SHP77 treated with DMSO at 0.1 percent for 48 hours (cell line): ENCODE measurements at places on chromosomes 12 and 14.

DNA sequence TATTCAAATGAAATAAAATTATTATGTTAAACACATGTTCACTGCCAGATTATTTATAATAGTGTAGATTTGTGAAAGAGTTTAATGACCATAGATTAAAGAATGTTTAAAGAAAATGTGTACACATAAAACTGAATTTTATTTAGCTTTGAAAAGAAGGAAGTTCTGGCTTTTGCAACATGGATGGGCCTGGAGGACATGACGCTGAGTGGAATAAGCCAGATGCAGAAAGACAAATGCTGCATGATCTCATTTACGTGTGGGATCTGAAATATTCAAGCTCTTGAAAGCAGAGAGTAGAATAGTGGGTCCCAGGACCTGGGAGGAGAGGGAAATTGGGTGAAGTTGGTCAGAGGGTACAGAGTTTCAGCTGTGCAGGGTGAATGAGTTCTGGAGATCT lies 1261.2 kb downstream of the TMEM121 start:
- DNase-seq: no peak

GRCh38 chr12:106227641-106228319 lies 20.0 kb downstream of the CKAP4 start:
- no peak for DNase-seq

GRCh38 chr14:97641827-97642226 lies 844.6 kb downstream of the VRK1 start:
- no peak for DNase-seq

- DNase-seq: no peak
Observed at GRCh38 chr12:19778797-19779196, 339.5 kb downstream of the AEBP2 start.

GRCh38 chr14:101534198-101534597 lies 27.1 kb upstream of the DIO3 start:
- DNase-seq: no peak

GRCh38 chr12:25195056-25195971 lies at the start of the genes DNAI7 and ETFRF1:
DNAI7 (minus strand) TSS chr12:25195160; CDS start chr12:25195078, 82 bp downstream.
ETFRF1 (plus strand) TSS chr12:25195237; CDS start chr12:25203957, 8,720 bp downstream.
- peak; percentile 95 for DNase-seq

DNA sequence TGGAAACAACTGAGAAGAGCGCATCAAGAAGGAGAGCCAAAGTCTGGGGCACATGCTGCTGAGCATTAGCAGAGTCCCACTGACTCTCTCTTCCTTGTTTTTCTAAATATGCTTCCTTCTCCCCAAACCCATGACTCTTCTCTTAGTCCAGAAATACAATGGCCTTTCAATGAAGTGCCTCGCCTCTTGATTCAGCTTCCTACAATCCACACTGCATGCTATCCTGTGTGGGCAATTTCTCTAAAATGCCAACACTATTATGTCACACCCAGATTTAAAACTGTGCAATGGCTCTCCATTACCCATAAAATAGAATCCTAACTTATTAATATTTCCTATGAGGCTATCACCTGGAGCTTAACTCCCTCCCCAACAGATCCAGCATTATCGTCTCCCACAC lies 198.6 kb downstream of the RPAP3 start:
- DNase-seq: no peak

DNA sequence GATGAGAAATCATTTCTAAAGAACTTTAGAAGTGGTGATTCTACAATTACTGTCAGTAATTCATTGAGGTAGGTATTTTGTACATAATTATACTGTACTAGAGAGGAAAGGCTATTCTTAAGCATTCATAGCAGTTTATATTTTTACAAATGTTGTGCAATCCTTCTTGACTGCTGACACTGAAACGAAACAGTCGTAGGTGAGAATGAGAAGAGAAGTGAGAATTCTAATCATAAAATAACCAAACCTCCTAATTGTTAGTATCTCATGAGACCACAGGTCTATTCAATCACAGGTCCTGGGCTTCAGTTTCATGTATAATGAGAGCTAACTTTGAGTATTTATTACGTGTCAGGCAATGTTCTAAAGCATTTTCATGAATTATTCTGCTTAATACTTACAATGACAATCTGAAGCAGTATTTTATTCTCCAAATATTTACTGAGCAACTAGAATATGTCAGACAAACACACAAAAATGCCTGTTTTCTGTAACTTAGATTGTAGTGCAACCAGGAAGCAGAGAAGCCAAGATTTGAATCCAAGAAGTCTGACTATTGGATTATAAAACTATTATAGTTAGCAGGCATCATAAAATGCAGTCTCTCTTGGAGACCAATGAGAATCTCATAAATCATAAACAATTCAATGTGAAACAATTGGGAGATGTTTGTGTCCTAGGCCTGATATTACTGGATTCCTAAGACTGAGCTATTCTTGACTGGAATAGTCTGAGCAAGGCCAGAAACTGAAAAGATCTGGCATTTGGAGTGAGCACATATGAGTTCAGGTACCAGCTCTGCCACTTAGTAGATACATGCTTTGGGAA lies 24.3 kb downstream of the RERG start:
- no peak for DNase-seq

DNA sequence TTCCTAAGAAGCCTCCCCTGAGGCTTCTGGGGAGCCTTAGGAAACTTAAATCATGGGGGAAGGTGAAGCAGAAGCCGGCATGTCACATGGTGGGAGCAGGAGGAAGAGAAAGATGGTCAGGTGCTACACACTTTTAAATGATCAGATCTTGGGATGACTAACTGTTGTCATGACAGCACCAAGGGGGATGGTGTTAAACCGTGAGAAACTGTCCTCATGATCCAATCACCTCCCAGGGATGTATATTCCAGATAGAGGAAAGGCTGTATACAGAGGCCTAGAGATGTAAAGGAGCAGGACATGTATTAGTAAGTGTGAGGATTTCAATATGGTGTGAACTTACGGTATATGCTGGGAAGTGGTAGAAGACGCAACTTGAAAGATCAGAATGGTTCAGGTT lies 121.1 kb downstream of the CAND1 start:
- no peak for DNase-seq

DNA sequence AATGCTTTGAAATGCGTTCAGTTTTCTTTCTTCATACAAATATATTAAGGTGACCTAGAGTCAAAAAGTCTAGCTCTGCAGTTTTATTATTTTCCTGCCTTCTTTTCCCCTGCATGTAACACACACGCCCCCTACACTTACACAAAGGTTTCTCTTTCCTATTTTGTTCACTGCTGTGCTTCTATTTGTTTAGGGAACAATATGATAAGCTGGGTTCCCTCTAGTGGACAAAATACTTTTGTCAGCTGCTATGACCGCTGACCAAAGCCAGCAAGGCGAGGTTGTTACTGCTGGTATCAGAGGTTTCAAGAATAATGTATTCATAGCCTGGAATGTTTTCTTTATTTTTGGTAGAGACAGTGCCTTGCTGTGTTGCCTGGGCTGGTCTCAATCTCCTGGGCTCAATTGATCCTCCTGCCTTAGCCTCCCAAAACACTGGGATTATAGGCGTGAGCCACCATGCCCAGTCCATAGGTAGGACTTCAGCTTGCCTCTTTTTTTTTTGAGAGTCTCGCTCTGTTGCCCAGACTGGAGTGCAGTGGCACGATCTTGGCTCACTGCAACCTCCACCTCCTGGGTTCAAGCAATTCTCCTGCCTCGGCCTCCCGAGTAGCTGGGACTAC lies 33.4 kb downstream of the FNTB start:
- peak; percentile 34 for DNase-seq

- no peak for DNase-seq
Observed at GRCh38 chr14:90675399-90675798, 140.8 kb downstream of the TTC7B start.

DNA sequence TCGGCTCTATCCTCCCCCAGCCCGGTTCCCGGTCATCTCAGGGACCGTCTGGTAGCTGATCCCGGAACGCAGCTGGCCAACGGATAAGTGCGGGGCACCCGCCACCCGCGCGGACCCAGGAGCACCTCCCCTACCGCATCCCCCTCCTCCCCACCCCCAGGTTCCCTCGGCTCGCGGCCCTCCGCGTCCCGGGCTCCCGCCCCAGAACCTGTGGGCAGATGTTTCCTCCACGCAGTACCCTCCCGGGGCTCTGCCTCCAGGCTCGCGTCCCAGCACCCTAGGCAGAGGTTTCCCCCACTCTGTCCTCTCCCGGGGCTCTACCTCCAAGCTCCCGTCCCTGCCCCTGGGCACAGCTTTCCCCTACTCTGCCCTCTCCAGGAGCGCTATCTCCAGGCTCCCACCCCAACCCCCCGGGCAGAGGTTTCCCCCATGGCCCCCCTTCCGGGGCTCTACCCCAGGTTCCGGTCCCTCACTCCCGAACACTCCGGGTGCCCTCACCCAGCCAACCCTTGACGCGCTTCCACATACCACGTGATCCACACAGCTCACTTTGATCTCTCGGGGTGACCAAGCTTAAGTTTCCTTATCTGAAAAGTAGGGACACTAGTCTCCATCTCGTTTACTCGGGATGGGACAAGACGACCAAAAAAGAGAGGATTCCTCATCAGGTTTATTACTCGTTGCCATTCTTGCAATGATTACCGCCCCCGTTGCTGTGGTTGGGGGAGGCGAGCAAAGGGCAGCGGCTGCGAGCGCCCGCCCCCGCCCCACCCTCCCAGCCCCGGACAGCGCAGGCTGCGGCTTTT lies at the start of gene CCDC38:
Gene CCDC38, minus strand, starts transcription at position 91 of the 806 bp plus-strand sequence. CDS start 6,105 bp downstream, outside the sequence.
- DNase-seq: peak; percentile 83

GRCh38 chr12:113443030-113443539 lies 20.9 kb downstream of the SDSL start:
- DNase-seq: no peak

DNA sequence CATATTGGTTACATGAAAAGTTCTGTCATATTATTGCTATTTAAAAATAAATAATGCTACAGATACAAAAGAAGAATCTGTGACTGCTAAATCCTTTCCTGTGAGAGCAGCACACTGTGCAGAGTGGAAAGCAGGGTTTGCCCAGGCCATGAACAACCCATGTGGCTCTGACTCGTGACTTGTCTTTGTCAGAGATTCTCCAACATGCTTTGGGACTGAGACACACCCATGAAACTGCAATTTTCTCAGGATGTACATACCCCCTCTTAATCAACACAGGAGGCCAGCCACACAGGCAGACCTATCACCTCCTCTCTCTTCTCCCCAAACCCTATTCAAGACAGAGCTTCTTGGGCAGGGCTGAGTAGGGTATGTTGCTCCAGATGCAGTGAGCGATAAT lies 96.8 kb upstream of the NTF3 start:
- DNase-seq: no peak

- no peak for DNase-seq
Observed at GRCh38 chr12:1994429-1995143, 9.7 kb downstream of the DCP1B start.

- no peak for DNase-seq
Observed at GRCh38 chr14:90559811-90560492, 163.1 kb downstream of the CALM1 start.

DNA sequence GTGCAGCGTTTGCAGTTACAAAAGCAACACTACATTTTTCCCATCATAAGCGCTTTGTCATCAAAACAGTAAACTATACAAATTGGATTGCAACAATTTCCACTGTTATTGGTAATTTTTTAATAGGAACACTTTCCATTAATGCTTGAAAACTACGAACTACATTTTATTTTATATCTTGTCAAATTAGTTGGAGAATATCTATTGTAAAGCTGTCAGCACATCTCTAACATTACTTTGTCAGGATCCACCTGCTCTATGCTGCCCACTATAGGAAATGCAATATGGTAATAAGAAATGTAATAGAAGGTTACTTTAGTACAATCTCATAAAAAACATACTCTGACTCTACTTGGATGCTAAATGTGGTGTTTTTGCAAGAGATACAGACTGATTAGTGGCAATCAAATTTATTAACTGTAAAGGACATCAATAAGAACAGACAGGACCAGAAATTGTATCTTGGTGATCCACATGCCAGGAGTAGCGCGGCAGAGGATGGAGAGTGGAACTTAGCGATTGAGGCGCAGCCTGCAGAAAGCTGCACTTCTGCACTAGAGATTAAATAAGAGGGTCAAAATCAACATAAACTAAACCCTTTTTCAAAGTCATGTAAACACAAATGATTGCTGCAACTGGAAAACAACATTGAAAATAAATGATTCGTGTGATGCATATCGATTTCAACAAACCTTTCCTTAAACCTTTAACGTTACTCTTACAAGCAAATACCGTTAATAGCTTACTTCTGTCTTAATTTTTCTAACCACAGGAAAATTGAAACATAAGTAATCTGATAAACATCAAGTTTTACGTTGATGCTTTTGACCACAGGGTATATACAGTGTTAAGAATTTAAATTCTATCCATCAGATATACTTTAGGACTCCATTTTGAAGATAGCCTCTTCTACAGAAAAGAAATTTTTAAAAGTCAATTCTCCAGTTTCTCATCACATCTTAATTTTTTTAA lies 3.6 kb upstream of the ARID2 start:
- peak; percentile 86 for DNase-seq

DNA sequence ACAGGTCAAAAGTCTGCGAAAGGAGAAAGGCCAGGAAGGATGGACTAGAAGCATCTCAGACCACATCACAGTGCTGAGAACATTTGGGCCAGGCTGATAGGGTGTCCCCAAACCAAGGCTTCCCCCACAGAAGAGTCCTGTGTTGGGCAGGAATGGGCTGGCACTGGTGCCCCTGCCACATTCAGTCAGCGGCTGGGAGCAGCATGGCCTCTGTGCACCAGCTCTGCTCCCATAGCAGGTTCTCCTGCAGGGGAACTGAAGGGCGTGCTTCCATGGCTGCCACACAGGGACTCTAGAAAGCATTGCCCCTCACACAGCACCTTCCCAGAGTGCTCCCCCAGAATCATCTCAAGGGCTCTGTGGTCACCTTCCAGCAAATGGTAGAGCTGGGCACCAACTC lies 17.5 kb downstream of the EVL start:
- no peak for DNase-seq

DNA sequence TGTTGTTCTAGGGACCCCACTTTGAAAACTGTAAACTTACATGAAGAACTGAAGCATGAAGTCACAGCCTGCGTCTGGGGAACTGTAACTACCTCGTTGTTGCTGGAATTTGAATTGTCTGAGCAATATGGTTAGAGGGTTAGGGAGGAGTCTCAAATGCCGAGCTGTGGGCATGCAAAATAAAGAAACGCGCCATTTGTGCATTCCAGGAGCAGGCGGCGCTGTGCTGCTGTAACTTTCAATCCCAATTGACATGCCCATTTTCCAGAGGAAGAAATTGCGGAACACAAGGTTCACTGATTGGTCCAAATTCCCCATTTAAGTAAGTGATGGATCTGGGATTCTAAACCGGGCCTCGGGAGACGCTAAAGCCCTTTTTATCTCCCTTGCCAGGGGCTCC lies 61.3 kb downstream of the ZNF664 start:
- no peak for DNase-seq

GRCh38 chr12:16238661-16239060 lies 38.8 kb downstream of the SLC15A5 start:
- DNase-seq: no peak

DNA sequence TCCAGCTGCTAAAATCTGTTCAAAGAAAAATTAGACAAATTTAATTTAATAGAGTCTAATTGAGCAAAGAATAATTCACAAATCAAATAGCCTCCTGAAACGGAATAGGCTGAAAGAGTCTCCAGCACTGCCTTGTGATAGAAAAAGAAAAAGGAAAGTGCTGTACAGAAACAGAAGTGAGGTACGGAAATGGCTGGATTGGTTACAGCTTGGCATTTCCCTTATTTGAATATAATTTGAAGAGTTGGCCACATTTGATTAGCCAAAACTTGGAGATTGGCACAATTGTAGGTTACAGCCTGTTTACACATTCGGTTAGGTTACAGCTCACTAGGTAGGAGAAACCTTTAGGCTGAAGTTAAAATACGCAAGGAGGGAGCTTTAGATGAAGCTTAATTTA lies 24.8 kb upstream of the PCED1B start:
- DNase-seq: no peak

GRCh38 chr14:56092763-56093162 lies 25.4 kb upstream of the PELI2 start:
- no peak for DNase-seq

- no peak for DNase-seq
Observed at GRCh38 chr12:68374307-68374982, 42.3 kb upstream of the MDM1 start.
